ENCODE measurements at places on chromosomes 4 and X.

DNA sequence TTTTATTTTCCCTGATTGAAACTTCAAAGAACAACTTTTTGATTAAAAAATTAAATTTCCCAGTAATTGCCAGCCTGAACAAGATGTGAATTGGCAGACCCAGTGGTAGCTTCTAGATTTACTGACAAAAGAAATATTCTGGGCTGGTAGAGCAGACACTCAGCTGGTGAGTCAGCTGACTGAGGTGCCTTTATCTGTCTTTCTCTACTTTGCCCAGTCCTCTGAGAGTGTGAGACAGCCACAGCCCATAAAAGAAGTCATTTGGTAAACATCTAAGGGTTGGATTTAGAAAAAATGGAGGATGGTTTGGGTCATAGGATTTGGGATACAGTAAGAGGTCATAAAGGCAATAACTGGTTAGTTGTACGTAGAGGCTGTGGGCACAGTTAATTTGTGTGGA, 54.5 kb downstream of the CCSER1 start:
- DNase-seq, result no peak

GRCh38 chr4:106869551-106869950, 166.6 kb downstream of the DKK2 start:
- DNase-seq, result no peak

DNA sequence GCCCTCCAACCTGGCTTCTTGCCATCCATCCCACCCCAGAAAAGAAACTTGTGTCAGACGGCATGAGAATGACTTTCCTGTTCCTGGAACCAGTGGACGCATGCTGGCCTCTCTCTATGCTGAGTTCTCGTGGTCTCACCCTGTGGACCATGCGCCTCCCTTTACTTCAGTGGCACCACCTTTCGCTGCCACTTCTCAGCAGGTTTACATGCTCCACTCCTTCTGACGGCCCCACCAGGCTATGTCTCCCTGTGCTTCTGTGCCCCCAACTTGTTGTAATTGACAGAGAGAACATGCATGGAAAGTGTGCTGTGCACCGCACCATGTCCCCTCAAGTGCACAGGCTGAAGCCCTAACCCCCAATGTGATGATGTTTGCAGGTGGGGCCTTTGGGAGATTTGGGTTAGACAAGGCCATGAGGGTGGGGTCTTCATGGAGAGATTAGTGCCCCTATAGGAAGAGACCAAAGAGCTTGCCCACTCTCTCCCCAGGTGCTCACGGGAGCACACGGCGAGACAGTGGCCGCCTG, 3.1 kb upstream of the PPP2R2C start:
- no peak for DNase-seq

GRCh38 chr4:129490516-129490915, 394.6 kb downstream of the C4orf33 start:
- no peak for DNase-seq

DNA sequence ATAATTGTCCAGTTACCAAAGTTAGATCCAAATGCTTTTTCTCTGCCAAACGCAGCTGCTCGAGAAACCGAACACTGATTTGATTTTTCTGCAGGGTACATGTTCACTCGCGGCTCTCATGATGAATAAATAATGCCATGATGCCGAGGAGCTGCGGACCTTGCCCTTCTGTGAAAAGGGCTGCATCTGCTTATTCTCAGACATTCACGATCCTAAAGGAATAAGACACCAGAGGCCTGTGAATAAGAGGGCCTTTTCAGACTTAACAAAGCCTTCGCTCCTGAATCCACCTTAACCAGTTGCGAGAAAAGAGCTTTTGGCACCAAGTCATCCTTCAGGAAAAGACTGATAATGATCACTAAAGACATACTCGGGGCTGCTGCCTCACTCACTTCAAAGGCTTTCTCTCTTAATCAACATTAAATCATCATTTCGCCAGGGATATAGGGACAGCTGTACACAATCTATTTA, 147.5 kb downstream of the FBXO8 start:
- no peak for DNase-seq

DNA sequence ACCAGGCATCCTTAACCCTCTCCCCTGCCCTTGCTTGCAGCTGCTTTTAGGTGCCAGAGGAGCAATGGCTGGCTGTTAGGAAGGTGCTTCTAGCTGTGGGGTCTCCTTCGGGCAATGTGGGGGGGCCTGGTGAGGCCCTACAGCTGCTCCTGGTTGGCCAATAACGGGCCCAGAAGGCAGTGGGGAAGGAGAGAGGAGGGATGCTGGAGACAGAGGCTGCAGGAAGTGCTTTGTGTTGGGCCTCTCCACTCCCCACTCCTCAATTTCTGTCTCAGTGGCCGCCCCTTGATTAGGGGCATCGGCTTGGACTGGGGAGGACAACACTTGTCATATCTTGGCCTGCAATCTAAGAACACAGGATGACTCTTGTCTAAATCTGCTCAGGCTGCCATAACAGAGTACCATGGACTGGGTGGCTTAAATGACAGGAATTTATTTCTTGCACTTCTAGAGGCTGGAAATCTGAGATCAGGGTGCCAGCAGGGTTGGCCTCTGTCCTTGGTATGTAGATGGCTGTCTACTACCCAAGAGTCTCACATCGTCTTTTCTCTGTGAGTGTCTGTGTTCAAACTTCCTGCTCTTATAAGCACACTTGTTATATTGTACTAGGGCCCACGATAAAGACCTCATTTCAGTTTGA, 374.3 kb downstream of the MID1IP1 start:
- no peak for DNase-seq

- no peak for DNase-seq
Measured at GRCh38 chr4:3863841-3864741, 97.9 kb downstream of the ADRA2C start.

GRCh38 chr4:1204828-1205585, 32.6 kb upstream of the SPON2 start:
- DNase-seq, result no peak

DNA sequence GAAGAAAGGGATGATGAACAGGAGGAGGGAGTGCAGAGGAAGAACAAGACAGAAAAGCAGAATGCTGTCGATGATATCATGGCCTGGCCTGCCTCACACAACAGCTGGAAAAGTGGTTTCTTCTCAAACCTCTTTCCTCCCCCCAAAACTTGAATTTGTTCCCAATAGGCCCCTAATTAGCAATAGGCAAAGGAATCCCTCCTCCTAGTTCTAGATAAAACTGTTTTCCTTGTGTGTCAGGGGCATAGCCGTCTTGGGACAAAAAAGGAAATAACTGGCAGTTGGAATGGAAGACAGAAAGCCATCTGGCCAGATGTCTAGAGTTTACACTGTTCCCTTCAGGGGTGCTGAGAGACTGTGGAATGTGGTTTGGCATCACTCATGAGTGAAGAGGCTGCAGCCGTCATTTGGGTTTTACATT, 177.8 kb upstream of the C1QTNF7 start:
- DNase-seq, result no peak

- no peak for DNase-seq
Measured at GRCh38 chrX:117744958-117745357, 371.7 kb downstream of the KLHL13 start.
